ENCODE measurements at places on chromosomes 6 and 20. TPM values are rescaled to one million over a fixed set of nuclear protein-coding genes. Genes with fewer than 3 reads are reported as not detected.

SYNDIG1 gene
- polyA plus RNA-seq: not detected

UBD gene
- polyA plus RNA-seq: 0.67 TPM

COL9A1 gene
- 0.07 TPM for polyA plus RNA-seq

RNF144B gene
- polyA plus RNA-seq: 2.1 TPM

C20orf144 gene
- 0.11 TPM for polyA plus RNA-seq

CTCFL gene
- 0.11 TPM for polyA plus RNA-seq

ITPR3 gene
- polyA plus RNA-seq: 9.3 TPM

VWA7 gene
- 0.61 TPM for polyA plus RNA-seq

WFDC10A gene
- polyA plus RNA-seq: not detected

PPP1R3G gene
- polyA plus RNA-seq: 0.22 TPM

ETV7 gene
- polyA plus RNA-seq: 0.67 TPM

ARMH2 gene
- polyA plus RNA-seq: not detected

PTCRA gene
- not detected for polyA plus RNA-seq

SLC22A2 gene
- 0.11 TPM for polyA plus RNA-seq

CD83 gene
- 3.6 TPM for polyA plus RNA-seq

HLA-G gene
- not detected for polyA plus RNA-seq

CHRNA4 gene
- polyA plus RNA-seq: not detected

PAX1 gene
- not detected for polyA plus RNA-seq

MEI4 gene
- polyA plus RNA-seq: not detected

IL17F gene
- not detected for polyA plus RNA-seq

TGM3 gene
- polyA plus RNA-seq: not detected

LKAAEAR1 gene
- 0.27 TPM for polyA plus RNA-seq

CLPSL2 gene
- 1.3 TPM for polyA plus RNA-seq

MYLK2 gene
- polyA plus RNA-seq: 13.3 TPM

ZBTB46 gene
- 1.8 TPM for polyA plus RNA-seq

PRPH2 gene
- polyA plus RNA-seq: 0.67 TPM

EEF1A2 gene
- 24.4 TPM for polyA plus RNA-seq

ADGRF1 gene
- polyA plus RNA-seq: 0.22 TPM

RRAGD gene
- polyA plus RNA-seq: 12.3 TPM

CCR6 gene
- 0.11 TPM for polyA plus RNA-seq

LTA gene
- not detected for polyA plus RNA-seq

SLC35A1 gene
- polyA plus RNA-seq: 9.8 TPM

THBD gene
- 106 TPM for polyA plus RNA-seq

ASXL1 gene
- polyA plus RNA-seq: 42.7 TPM

LINC00237 gene
- polyA plus RNA-seq: not detected

KCNQ5 gene
- 0.15 TPM for polyA plus RNA-seq

CEP57L1 gene
- polyA plus RNA-seq: 6.8 TPM

TINAG gene
- polyA plus RNA-seq: not detected

LHFPL5 gene
- polyA plus RNA-seq: not detected

PDE10A gene
- polyA plus RNA-seq: 6.8 TPM

RIPOR3 gene
- polyA plus RNA-seq: 42.7 TPM

OCSTAMP gene
- polyA plus RNA-seq: not detected

CCDC170 gene
- 0.05 TPM for polyA plus RNA-seq

TSPO2 gene
- not detected for polyA plus RNA-seq

BANF2 gene
- polyA plus RNA-seq: 0.92 TPM

All from adipose tissue (tissue), 3 donors.